ENCODE measurements at places on chromosomes 5 and 9.
A peak's percentile ranks its signal among the peaks of the same experiment; 100 is the strongest.

DNA sequence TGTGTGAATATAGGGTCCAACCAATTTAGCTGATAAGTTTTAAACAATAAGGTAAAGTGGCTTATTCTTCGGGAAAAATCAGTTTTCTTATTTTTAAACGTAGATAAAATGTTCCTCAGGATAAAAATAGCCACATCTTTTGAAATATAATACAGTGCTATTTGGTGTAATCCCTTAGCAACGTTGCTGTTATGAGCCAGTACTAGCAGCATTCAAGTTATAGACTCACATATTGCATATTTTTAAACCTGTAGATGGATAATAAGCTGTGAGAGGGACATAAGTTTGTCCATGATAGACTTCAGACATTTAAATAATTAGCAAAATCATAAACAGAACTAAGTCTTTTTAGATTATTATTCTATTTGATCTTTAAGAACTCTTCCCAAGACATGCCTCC is 6.3 kb downstream of the PDE4D start:
- no peak for DNase-seq

GRCh38 chr9:126320158-126320922 is 6.3 kb upstream of the MVB12B start:
- no peak for DNase-seq

GRCh38 chr9:115850548-115851304 is 302.9 kb upstream of the PAPPA start:
- no peak for DNase-seq

DNA sequence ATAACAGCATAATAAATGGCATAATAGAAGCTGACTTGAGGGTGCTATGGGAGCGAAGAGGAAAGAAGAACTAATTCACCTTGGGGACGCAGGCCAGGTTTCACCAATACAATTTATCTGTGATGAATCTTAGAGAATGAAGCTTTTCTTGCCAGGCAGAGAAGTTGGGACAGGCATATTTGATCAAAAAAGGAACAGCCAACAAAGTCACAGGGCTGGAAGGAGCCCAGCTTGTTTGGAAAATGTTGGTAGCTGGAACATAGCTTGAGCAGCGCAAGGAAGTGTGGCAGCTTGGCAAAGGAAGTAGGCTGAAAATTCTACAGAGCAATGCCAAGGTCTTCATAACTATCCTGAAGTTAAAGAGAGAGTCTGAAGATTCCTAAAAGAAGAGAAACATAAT is 181.5 kb upstream of the OR13F1 start:
- DNase-seq = no peak

GRCh38 chr5:140351609-140352334 is 5.4 kb upstream of the HBEGF start:
- DNase-seq = peak; percentile 77

- DNase-seq = no peak
These were observed 51.0 kb upstream of the EGFLAM start for GRCh38 chr5:38207343-38207742.

DNA sequence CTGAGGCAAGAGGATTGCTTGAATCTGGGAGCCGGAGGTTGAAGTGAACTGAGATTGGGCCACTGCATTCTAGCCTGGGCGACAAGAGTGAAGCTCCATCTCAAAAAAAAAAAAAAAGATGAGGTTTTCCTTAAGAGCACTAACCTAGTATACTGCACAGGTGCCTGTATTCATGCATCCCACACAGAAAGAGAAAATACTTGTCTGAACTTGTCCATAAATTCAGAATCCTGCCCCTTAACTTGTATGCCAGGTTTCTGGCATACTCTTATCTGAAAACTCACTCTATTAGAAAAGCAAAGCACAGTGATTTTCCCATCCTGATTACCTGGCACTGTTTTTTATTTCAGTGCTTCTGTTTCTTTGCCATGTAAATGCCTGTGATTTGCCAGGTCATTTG is 125.3 kb upstream of the CDKN2B start:
- no peak for DNase-seq

DNA sequence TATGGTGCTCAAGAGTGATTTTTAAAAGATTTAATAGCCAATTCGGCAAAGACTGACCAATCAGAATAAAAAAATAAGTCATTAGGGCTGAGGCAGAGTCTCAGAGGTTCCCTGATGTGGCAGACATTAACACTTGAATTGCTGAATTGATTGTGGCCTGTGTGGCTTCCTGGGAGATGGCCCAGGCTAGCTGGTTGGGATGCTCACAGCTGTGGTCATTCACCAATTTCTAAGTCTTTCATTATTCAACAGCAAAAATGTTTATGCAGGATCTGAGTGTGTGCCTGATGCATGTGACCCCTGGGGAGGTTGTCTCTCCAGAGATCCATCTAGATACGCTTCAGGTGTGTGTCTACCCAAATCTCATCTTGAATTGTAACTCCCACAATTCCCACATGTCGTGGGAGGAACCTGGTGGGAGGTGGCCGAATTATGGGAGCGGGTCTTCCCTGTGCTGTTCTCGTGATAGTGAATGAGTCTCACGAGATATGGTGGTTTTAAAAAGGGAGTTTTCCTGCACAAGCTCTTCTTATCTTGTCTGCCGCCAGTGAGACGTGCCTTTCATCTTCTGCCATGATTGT is 632.6 kb upstream of the SEMA6A start:
- no peak for DNase-seq

DNA sequence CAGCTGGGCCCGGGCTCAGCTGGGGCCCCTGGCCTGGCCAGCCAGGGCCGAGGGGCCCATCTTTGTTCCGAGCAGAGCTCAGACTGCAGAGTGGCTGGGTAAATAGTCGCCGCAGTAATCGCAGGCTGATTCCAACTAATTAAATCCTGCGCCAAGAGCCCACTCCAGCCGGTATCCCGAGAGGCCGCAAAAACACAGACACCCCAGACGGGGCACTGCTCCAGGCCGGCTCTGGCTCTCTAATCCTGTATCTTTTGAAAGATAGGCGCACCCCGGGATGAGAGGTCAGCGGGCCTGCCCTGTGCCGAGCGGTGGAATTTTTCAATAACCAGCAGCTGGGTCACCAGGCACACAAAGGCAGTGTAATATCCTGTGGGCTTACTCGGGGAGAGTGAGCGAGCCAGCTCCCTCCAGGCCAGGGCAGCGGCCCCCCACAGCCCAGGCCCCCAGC is 57.7 kb downstream of the LMX1B start:
- no peak for DNase-seq

GRCh38 chr9:92429836-92430235 is 5.6 kb upstream of the OMD start:
- no peak for DNase-seq

GRCh38 chr5:172952034-172952511 is 7.2 kb upstream of the RPL26L1 start:
- peak; percentile 17 for DNase-seq

- no peak for DNase-seq
These were observed 26.2 kb upstream of the ERGIC1 start for GRCh38 chr5:172807766-172808311.

DNA sequence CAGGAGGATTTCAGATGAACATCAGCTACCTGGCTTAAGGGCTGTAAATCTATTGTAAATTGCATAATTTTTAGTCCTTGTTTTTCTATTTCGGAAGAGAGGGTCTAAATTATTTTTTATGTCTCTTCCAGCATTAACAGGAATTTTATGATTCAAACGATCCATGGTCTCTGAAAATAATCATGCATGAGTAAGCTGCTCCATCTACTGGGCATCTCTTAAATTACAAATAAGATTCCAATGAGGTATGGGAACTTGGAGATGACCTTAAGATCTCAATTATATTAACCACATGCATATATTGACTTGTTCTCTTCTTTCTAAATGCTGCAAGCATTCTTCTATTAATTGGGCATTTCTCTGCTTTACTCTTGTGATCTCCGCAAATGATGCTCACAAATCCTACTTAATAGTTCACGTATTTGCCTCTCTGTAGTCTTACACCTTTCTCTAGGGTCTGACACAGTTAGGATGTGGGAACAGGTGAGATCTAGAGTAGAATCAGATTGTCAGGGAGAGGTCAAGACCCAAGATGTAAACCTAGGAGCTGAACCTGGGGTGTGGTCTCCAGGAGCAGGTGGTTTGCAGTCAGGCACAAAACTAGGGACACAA is 86.9 kb downstream of the NUDT12 start:
- peak; percentile 59 for DNase-seq

- DNase-seq = no peak
These were observed 6.9 kb downstream of the PCDHGA12 start for GRCh38 chr5:141437221-141437620.

Measured in SW 1271 (cell line).